Fibroblast of skin of scalp (primary cell): ENCODE measurements at places on chromosomes 16 and 17.
A peak's percentile ranks its signal among the peaks of the same experiment; 100 is the strongest.

DNA sequence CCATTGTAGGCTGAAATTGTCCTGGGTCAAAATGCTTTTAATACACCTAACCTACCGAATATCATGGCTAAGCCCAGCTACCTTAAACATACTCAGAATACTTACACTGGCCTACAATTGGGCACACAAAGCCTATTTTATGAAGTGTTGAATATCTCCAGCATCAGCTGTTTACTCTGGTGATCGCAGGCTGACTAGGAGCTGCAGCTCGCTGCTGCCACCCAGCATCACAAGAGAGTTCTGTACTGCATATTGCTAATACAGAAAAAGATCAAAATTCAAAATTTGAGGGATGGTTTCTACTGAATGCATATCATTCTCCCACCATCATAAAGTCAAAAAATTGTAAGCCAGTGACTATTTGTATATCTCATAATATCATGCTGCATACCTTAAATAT lies 55.3 kb downstream of the ULK2 start:
- peak; percentile 3 for DNase-seq

- peak; percentile 78 for DNase-seq
Measured at GRCh38 chr17:72120642-72121163, at the start of gene SOX9. Gene SOX9 (plus strand): TSS chr17:72121020. CDS start chr17:72121392, 372 bp downstream.

DNA sequence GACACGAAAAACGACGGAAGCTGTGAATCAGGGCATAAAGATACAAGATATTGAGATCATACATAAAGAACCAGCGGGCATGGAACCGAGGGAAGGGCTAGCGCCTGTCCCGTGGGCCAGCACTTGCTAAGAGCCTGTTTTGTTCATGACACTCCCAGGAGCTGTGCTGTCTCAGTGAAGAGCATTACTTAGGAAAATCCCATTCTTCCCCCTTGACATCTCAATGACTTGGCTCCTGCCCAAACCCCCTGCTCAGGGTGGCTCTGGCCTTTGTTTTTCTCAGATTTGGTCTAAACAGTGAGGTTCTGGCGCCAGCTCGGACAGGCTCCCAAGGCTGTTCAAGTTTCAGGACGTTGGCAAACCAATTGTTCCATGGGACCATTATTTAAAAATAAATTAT lies 79.1 kb upstream of the SEC14L1 start:
- no peak for DNase-seq

DNA sequence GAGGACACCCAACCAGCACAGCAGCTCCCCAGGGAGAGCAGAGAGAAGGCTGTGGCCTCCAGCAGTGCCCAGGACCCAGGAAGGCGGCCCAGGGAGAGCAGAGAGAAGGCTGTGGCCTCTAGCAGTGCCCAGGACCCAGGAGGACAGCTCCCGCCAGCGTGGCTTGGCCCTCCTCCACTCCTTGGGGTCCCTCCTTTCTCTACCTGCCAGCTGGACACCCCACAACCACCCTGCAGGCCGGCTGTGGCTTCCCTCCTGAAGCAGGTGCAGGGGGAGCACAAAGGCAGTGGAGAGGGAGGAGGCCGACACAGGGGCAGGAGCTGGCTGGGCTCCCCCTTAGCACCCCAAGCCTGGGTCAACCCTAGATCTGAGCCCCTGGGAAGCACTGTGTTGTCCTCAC lies 54.1 kb upstream of the FASN start:
- no peak for DNase-seq

DNA sequence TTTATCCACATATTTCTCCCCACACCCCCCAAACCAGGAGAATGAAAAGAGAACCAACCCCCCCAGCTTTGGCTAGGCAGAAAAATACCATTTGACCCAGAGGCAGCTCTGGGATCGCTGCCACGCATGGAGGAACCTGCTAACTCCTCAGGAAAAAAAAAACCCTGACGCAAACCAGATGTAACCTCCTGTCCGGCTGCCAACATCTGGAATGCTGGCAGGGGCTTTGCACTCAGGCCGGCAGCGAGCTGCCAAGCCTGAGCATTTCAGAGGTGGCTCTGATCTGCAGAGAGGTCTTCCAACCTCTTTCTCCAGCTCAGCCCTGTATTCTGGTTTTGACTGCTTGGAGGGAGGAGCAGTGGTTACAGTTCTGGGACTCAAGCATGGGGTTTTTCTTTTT lies 8.2 kb downstream of the IGFBP4 start:
- DNase-seq: peak; percentile 93

DNA sequence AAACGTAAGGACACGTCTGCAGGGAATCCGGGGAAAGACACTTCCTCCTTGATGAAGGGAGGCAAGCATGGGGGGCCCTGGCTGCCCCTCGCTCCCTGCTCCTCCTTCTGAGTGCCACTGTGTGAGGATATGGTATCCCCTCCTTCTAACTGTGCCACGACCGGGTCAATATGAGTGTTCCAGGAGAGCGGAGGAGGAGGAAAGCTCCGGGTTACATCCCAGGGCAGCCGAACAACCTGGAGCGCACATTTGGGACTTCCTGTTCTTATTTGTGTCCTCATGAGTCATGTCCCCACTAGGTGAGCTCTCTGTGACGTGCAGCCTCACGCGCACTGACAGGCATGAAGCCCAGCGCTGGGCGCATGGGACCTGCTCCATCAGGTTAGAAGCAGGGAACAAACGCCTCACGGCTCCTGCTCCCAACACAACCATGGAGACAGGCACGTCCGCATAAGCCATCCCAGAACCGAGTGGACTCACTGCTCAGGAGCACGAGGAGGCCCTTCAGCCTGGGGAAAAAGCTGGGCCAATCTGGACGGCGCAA lies 92.9 kb upstream of the DNAH17 start:
- DNase-seq: no peak

GRCh38 chr17:19579867-19580565 lies 46.4 kb downstream of the SLC47A1 start:
- peak; percentile 1 for DNase-seq

DNA sequence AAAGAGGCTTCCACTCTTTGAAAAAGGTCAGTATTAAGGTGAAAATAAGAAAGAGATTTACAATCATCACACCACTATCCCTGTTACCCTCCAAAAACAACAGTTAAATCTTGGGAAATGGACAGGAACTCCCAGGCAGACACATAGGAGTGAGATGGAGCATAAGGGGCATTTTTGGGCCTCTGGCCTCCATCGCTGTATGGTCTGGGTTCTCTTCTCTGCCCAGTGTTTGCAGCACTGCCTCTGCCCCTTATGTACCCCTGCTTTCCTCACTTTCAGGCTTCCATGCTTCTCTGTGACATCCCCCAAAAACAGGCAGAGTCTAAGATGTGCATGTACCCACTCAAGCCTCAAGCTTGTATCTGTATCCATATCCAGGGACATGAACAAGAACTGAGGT lies 630 bp upstream of the HOXB2 start:
- no peak for DNase-seq

GRCh38 chr17:57107498-57108101 lies 22.6 kb downstream of the AKAP1 start:
- DNase-seq: no peak

DNA sequence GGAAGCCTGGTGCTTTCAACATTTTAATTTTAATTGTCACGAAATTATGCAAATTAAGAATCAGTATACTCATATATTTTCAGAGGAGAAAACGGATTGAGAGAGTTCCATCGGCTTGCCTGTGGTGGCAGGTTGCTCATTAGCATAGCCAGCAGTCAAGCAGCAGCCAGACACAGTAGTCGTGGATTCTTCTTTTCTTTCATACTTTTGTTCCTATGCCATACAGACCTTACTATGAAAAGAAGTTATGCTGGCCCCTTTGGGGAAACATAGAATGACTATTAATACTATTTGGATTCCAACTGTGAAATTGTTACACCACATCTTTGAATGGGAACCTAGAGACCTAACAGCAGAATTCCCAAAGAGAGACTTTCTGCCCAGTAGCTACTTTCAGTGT lies 617.7 kb upstream of the CA10 start:
- no peak for DNase-seq

GRCh38 chr17:4474093-4474492 lies 24.6 kb upstream of the SPNS2 start:
- no peak for DNase-seq

DNA sequence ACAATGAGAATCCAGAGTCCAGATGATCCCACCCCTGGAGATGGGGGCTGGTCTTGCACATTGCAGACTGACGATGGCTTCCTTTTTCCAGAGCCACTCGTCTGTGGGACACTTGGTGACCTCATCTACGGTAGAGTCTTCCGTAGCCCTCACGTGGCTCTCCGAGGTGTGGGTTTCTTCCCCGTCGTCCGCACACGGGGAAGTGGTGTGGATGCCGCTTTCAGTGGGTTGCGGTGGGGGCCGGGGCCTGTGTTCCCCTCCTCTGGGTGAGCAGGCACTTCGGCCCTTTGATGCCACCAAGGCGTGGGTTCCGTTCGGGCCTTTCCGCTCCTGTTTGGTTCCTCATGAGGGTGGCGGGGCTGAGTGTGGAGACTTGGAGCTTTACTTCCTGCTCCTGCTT lies 21.4 kb downstream of the BAIAP2 start:
- DNase-seq: no peak

GRCh38 chr17:44255915-44256314 lies 12.0 kb downstream of the SLC4A1 start:
- DNase-seq: no peak

DNA sequence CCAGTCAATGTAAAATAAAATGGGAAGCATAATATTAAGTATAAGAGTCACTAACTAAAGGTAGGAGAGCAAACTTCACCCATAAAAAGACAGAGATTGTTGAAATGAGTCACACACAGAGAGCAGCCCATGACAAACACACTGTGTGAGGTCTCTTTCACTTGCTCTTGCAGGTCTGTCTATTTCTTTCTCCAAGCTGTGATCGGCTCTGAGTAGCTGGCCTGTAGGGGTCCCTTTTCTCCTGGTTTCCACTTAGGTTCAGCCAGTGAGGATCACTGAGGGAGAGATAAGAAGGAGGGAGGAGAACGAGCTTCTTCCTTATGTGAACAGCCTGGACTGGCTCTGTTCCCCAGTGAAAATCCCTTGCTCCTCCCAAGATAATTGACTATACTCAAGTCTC lies 133.7 kb upstream of the HS3ST3A1 start:
- peak; percentile 47 for DNase-seq

- DNase-seq: no peak
Measured at GRCh38 chr16:69089091-69089910, 16.2 kb upstream of the HAS3 start.

GRCh38 chr16:56860226-56861020 lies 4.6 kb upstream of the SLC12A3 start:
- DNase-seq: no peak

DNA sequence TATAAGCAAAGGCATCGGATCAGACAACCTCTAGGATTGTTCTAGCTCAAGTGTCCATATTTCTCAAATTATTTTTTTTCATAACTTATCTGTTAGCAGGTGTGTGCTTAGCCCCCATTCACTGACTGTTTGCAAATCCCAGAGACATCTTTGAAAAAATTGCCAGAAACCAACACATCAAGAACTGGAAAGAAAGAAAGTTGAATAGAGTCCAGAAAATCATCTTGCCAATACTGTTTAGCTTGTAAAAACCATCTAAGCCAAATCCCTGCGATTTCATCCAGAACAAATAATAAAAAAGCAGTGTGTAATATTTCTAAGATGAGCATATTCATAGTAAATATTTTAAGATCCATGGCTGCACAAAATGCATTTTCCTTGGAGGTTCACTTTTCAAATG lies 64.5 kb downstream of the WSCD1 start:
- no peak for DNase-seq

DNA sequence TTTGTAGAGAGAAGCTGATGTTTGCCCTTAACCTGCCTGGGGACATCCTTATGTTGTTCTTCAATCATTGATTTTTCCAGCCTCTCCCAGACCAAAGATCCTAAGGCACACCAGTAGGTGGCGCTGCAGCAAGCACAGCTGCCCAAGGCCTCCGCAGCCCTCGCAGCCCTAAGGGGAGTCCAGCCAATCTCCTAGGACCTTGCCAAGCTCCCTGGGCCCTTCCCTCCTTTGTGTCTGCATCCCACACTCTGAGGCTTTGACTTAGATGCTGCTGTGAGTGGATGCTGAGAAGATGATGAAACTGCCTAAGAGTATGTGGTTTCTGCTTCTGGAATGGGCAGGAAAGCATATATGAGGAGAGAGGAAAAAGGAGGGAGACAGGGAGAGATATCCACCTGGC lies 47.1 kb downstream of the SPACA3 start:
- peak; percentile 38 for DNase-seq

GRCh38 chr17:32286518-32286900 lies 20.9 kb downstream of the RHBDL3 start:
- DNase-seq: no peak

DNA sequence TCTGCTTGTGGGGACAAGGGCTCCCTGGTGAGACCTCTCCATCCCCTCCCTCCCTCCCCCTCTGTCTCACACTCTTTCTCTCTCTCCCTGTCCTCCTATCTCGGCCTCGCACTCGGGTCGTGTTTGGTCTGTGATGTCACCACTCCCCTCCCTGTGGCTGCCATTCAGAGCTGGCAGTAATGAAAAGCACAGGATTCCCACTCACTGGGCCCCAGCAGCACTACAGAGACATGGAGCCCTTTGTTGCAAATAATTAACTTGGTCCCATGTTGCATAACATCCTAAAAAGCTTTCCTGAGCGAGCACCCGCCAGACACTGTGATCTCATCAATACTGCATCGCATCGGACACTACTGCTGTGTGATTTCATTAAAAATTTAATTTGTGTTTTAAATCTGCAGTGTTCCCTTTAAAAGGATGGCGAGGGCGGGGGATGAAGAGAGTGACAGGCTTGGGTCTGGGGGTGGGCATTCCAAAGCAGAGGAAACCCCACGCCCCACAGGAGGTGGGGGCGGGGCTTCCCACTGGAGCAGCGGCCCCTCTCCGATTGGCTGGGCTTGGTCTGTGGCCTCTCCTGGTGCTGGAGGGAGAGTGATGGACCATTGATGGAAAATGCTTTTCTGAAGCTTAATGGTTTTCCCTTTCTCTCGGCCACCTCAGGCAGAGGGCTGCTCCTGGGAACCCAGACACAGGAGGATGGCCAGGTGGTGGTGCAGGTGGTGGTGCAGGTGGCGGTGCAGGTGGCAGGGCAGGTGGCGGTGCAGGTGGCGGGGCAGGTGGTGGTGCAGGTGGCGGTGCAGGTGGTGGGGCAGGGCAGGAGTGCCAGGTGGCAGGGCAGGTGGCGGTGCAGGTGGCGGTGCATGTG lies 15.3 kb upstream of the NPTX1 start:
- no peak for DNase-seq

DNA sequence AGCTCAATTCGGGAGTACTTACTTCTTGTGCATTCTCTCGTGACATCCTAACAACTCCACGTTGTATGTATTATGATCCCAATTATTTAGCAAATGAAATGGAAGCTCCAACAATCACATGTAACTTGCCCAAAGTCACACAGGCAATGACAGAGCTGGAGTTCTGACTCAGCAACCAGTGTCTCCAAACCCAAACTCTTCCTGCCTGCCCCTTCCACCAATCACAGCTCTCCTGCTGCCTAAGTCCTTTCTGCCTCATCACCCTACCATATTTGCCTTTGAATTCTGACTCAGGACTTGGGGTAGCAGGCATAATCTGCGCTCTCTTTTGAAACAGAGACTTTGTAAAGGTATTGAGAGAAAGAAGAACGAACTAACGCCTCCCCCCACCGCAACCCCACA lies 245.2 kb upstream of the MAF start:
- DNase-seq: no peak
